ENCODE measurements at places on chromosomes 4 and X. TPM values are rescaled to one million over a fixed set of nuclear protein-coding genes. Genes with fewer than 3 reads are reported as not detected.

The MGAT4D gene
- total RNA-seq: not detected

The CNKSR2 gene
- not detected for total RNA-seq

The MPC1L gene
- not detected for total RNA-seq

The USP17L28 gene
- not detected for total RNA-seq

The VCX gene
- not detected for total RNA-seq

The EPGN gene
- not detected for total RNA-seq

The ARHGAP36 gene
- not detected for total RNA-seq

The GPRASP1 gene
- 2.4 TPM for total RNA-seq

The ADH1A gene
- total RNA-seq: not detected

GRCh38 chr4:113711883-113712662 is 49.5 kb downstream of the CAMK2D start:
- H3K4me1 ChIP-seq: no peaks in the 10 kb centered on the region
- no peaks in the 10 kb centered on the region for H3K27me3 ChIP-seq
- DNase-seq: no peak
- H3K27ac ChIP-seq: no peak overlapping the region

DNA sequence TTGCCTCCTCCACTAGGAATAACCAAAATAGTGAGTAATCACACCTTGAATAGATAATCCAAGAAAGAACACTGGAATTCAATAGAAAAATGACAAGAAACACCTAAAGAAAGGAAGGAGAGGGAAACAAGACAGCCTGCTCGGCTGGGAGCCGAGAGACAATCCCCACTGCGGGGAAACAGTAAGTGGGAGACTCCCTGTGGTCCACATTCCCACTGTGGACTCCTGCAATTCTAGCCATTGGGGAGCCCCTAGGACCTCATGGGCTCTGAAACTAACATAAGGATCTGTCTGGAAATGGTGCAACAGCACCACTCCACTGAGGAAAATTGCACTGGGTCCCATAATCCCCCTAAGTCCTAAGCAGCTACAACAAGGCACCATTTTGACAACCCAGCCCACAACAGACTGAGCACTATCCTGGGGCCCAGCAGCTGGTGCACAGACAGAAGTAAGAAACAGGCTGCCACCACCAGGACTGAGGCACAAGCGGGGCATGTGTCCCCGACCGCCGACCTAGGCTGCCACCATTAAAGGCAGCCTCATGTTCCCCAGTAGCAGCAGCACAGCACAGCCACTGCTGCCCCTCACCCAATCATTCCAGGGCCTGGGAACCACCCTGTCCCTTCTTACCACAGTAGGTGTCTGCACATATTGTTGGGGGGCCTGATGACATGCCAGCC is 14.2 kb downstream of the LRBA start:
- H3K36me3 ChIP-seq: no peaks in the 10 kb centered on the region
- no peaks in the 10 kb centered on the region for H3K27me3 ChIP-seq
- H3K4me3 ChIP-seq: no peak overlapping the region

DNA sequence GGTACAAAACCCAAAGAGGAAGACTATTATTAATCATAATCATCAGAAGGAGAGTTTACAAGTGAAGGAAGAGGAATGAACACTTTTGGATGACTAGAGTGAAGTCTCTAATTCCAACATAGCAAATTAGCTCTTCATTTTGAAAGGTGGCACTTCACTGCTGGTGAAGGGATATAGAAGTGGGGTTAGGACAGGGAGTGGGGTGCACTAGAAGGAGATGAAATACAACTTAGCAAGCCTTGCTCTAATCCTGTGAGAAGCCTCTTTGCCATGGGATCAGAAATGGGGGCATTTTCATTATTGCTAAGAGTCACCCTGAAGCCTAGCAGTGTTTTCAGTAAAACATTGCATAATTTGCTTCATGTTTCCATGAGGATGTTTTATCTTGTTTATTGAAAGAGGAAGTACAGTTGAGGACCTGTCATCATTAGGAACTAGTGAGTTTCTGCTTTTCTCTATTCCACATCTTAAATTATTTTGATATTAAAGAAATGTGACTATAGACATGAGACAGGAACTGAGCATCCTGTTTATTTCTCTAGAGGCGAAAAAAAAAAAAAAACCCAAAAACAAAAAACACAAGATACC is 9.3 kb upstream of the GRPR start:
- DNase-seq: no peak
- no peak overlapping the region for H3K4me3 ChIP-seq
- H3K36me3 ChIP-seq: no peaks in the 10 kb centered on the region
- H3K27me3 ChIP-seq: no peaks in the 10 kb centered on the region
- H3K4me1 ChIP-seq: no peaks in the 10 kb centered on the region

DNA sequence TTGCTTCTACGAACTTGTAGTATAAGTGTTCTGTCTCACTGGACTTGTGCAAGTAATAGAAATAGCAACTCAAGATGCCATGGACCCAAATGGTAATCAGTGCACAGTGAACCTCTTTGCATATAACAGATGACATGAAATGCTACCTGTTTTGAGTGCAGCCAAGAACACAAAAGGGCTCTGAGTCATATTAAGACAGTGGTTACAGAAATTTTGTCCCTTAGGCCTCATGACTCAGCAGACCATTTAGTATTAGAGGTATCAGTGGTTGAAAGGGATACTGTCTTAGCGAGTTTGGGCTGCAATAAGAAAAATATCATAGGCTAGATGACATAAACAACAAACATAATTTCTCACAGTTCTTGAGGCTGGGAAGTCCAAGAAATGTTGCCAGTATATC is 502.9 kb upstream of the PCDH10 start:
- no peaks in the 10 kb centered on the region for H3K27me3 ChIP-seq
- no peaks in the 10 kb centered on the region for H3K4me1 ChIP-seq
- no peak overlapping the region for H3K4me3 ChIP-seq
- H3K36me3 ChIP-seq: no peaks in the 10 kb centered on the region
- H3K27ac ChIP-seq: no peak overlapping the region
- no peak for DNase-seq

- H3K27me3 ChIP-seq: no peaks in the 10 kb centered on the region
- no peak for DNase-seq
- H3K36me3 ChIP-seq: no peaks in the 10 kb centered on the region
- H3K4me1 ChIP-seq: no peaks in the 10 kb centered on the region
- peak overlapping the region; percentile 53 for H3K27ac ChIP-seq
These were observed 219.0 kb downstream of the ARHGAP10 start for GRCh38 chr4:147950841-147951240.

- H3K27me3 ChIP-seq: no peaks in the 10 kb centered on the region
- H3K4me3 ChIP-seq: no peak overlapping the region
- no peaks in the 10 kb centered on the region for H3K4me1 ChIP-seq
- DNase-seq: no peak
- no peak overlapping the region for H3K27ac ChIP-seq
These were observed 155.7 kb downstream of the RAP1GDS1 start for GRCh38 chr4:98416844-98417243.

GRCh38 chr4:126611900-126612299 is 1020.9 kb upstream of the INTU start:
- H3K27me3 ChIP-seq: no peaks in the 10 kb centered on the region
- H3K4me3 ChIP-seq: no peak overlapping the region
- no peak for DNase-seq
- no peaks in the 10 kb centered on the region for H3K36me3 ChIP-seq
- no peak overlapping the region for H3K27ac ChIP-seq
- H3K4me1 ChIP-seq: no peaks in the 10 kb centered on the region

GRCh38 chr4:53531585-53532224 is 59.6 kb downstream of the LNX1 start:
- H3K4me3 ChIP-seq: no peak overlapping the region
- no peak overlapping the region for H3K27ac ChIP-seq
- H3K4me1 ChIP-seq: peaks cover 5% of the 10 kb centered on the region
- H3K27me3 ChIP-seq: no peaks in the 10 kb centered on the region
- no peaks in the 10 kb centered on the region for H3K36me3 ChIP-seq

- no peak overlapping the region for H3K27ac ChIP-seq
- H3K36me3 ChIP-seq: no peaks in the 10 kb centered on the region
- H3K27me3 ChIP-seq: no peaks in the 10 kb centered on the region
- no peaks in the 10 kb centered on the region for H3K4me1 ChIP-seq
These were observed 366.5 kb downstream of the FAT4 start for GRCh38 chr4:125681240-125681639.

DNA sequence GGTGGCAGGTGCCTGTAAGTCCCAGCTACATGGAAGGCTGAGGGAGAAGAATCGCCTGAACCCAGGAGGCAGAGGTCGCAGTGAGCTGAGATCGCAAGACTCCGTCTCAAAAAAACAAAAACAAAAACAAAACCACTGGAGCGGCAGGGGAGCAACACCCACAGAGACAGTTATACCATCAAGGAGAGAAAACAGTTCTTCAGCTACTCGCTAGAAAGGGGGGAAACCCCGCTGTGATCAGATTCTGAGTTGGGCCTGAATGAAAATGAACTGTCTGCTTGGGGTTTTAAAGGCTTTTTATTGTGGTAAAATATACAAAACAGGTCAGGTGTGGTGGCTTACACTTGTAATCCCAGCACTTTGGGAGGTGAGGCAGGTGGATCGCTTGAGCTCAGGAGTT is 16.8 kb upstream of the IRAK1 start:
- H3K36me3 ChIP-seq: 0 out of 2 replicates have a peak, but pooled peaks cover 1% of the 10 kb centered on the region
- no peaks in the 10 kb centered on the region for H3K27me3 ChIP-seq
- H3K27ac ChIP-seq: peak overlapping the region; percentile 35
- DNase-seq: no peak
- no peaks in the 10 kb centered on the region for H3K4me1 ChIP-seq

- H3K27ac ChIP-seq: no peak overlapping the region
- H3K36me3 ChIP-seq: no peaks in the 10 kb centered on the region
- no peak overlapping the region for H3K4me3 ChIP-seq
- no peaks in the 10 kb centered on the region for H3K4me1 ChIP-seq
These were observed 190.6 kb downstream of the MID1IP1 start for GRCh38 chrX:38991656-38992440.

DNA sequence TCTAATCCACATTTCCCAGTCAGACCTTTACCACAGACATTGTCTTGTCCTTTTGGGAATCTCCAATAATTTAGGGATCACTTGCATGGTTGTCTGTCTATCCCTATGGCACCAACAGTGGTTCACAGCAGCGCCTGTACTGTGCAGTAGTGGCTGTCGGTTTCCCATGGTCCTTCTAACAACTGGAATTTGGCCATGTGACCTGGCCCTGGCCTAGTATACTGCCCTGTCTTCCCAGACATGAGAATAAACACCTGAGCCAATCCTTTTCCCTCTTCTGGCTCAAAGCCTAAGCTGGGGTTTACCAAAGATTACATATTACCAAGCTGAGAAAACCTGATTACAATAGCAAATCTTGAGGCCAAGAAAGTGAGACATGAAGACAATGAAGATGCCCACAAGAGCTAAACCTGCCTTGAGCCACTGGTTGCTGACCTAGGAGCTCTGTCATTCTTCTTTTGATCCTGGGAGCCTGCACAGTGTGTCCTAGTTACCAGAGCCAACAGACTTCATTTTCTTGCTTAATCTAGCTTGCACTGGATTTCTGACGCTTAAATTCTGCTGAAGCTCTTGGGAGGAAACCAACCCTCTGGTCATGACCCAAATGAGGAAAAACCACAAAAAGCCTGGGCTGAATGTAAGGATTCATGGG is 92.1 kb downstream of the SCD5 start:
- H3K27ac ChIP-seq: no peak overlapping the region
- H3K4me1 ChIP-seq: no peaks in the 10 kb centered on the region
- DNase-seq: no peak

DNA sequence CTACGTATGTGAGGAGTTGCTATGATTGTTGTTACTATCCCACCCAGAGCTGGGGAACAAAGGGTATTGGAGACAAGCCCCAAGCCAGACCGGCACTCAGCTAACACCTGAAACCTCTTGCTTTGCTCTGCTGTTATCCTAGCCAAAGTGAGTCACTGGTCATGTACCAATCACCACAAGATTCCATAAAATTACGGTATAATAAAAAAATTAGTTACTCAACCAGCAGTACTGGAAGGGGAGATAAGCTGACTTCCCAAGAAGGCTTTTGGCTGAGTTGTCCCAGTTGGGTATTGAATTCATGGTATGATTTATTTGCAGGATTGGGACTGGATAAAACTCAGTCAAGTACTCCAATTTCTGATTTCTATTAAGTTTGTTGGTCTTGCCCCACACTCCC is 5.3 kb downstream of the EDA2R start:
- DNase-seq: no peak
- no peaks in the 10 kb centered on the region for H3K27me3 ChIP-seq
- H3K27ac ChIP-seq: no peak overlapping the region
- no peaks in the 10 kb centered on the region for H3K36me3 ChIP-seq
- H3K4me3 ChIP-seq: no peak overlapping the region

DNA sequence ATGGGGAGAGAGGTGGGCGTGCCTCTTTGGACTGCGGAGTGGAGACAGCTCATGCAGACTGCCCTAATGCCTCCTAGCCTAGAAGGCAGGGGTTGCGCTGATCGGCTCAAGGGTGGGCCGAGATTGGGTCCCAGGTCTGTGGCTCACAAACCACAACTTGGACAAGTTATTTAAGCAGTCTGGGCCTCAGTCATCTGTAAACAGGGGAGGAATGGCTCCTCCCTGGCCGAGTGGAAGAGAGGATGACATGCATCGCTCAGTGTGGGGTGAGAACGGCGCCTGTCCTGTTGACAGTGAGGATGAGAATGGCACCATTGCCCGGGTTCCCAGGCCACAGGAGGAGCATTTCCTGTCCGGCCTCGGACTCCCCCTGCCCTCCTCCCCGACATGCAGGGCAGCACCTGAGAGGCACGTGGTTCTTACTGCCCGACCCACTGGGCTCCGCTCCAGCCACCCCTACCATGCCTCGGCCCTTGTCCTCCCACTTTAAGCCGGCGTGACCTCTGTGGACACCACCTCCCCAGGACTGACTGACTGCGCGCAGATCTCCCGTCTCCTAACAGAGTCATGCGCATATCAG is 40.3 kb upstream of the GRPEL1 start:
- H3K27me3 ChIP-seq: no peaks in the 10 kb centered on the region
- DNase-seq: no peak
- no peak overlapping the region for H3K4me3 ChIP-seq
- H3K36me3 ChIP-seq: no peaks in the 10 kb centered on the region
- H3K27ac ChIP-seq: no peak overlapping the region

GRCh38 chr4:8185295-8185694 is 13.8 kb upstream of the SH3TC1 start:
- H3K27me3 ChIP-seq: no peaks in the 10 kb centered on the region
- no peak for DNase-seq
- H3K36me3 ChIP-seq: no peaks in the 10 kb centered on the region

- H3K4me3 ChIP-seq: no peak overlapping the region
- no peaks in the 10 kb centered on the region for H3K36me3 ChIP-seq
- H3K4me1 ChIP-seq: no peaks in the 10 kb centered on the region
- no peak for DNase-seq
These were observed 141.2 kb downstream of the PDGFC start for GRCh38 chr4:156830351-156830750.

GRCh38 chrX:18146954-18147353 is 73.7 kb downstream of the BEND2 start:
- H3K36me3 ChIP-seq: no peaks in the 10 kb centered on the region
- H3K27me3 ChIP-seq: no peaks in the 10 kb centered on the region
- H3K4me1 ChIP-seq: no peaks in the 10 kb centered on the region
- H3K4me3 ChIP-seq: no peak overlapping the region

GRCh38 chrX:152444338-152444737 is 6.8 kb downstream of the GABRA3 start:
- no peak for DNase-seq
- no peaks in the 10 kb centered on the region for H3K36me3 ChIP-seq
- no peak overlapping the region for H3K27ac ChIP-seq
- H3K4me3 ChIP-seq: no peak overlapping the region
- H3K4me1 ChIP-seq: no peaks in the 10 kb centered on the region
- no peaks in the 10 kb centered on the region for H3K27me3 ChIP-seq

Measured in Caco-2 (cell line).